ENCODE measurements at places on chromosomes 16 and 17. TPM values are rescaled to one million over a fixed set of nuclear protein-coding genes. Genes with fewer than 3 reads are reported as not detected.

Gene KRTAP2-2
- not detected for total RNA-seq

DNA sequence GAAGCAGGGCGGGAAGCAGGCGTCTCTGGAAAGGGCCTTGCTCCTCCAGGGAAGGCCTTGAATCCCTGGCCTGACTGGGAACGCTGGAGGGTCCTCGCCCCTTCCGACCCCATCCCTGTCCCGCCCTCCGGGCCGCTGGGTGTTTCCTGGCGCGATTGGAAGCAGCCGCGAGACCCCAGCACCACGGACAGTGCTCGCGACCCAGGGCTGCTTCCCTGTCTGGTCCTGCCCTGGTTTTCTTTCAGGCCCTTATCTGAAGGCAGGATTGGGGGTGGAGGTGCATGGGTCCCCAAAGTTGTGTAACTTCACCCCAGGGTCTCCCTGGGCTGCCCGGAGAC, 2.1 kb downstream of the MGAT5B start:
- no peak overlapping the region for H3K27ac ChIP-seq
- H3K36me3 ChIP-seq = no peaks in the 10 kb centered on the region
- no peak for DNase-seq
- H3K27me3 ChIP-seq = peaks cover 56% of the 10 kb centered on the region

Gene C16orf82
- not detected for total RNA-seq

Gene NGFR
- total RNA-seq = 0.29 TPM

DNA sequence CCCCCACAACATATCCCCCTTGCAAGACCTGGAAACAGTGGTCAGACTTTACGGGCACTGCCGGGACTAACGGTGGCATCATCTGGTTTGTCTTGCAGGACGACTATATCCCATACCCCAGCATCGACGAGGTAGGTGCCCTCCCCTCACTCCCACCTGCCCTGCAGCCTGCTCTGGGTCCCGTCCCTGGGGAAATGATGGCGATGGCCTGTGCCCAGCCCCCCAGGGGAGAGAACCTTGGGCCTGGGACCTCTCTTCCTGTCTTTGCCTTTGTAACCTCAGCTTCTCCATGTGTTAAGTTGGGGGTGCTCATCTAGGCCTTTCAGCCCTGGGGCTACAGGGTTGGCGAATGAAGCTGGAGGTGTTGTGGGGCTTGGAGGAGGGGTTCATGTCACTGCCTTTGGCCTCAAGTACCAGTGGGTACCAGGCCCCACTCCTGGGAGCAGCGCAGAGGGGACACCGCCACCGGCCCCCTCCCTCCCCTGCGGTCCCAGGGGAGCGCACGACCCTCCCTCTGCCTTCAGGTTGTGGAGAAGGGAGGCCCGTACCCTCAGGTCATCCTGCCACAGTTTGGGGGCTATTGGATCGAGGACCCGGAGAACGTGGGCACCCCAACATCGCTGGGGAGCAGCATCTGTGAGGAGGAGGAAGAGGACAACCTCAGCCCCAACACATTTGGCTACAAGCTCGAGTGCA, 99.9 kb downstream of the OR1D5 start:
- H3K27ac ChIP-seq = no peak overlapping the region
- no peak for DNase-seq
- H3K36me3 ChIP-seq = peaks cover 10% of the 10 kb centered on the region
- H3K4me3 ChIP-seq = no peak overlapping the region
- no peaks in the 10 kb centered on the region for H3K27me3 ChIP-seq

Gene ABCC11
- total RNA-seq = 0.25 TPM

- H3K36me3 ChIP-seq = no peaks in the 10 kb centered on the region
- no peak overlapping the region for H3K27ac ChIP-seq
- H3K27me3 ChIP-seq = peaks cover 2% of the 10 kb centered on the region
- no peaks in the 10 kb centered on the region for H3K4me1 ChIP-seq
- DNase-seq = no peak
- H3K4me3 ChIP-seq = no peak overlapping the region
Observed at GRCh38 chr16:19851476-19851875, 33.2 kb downstream of the GPRC5B start.

Gene KCNH6
- not detected for total RNA-seq

GRCh38 chr17:6599364-6599763, 41.1 kb downstream of the KIAA0753 start:
- DNase-seq = no peak
- no peak overlapping the region for H3K27ac ChIP-seq
- H3K4me3 ChIP-seq = no peak overlapping the region
- peaks cover 10% of the 10 kb centered on the region for H3K36me3 ChIP-seq

Gene RFFL
- 80.2 TPM for total RNA-seq

DNA sequence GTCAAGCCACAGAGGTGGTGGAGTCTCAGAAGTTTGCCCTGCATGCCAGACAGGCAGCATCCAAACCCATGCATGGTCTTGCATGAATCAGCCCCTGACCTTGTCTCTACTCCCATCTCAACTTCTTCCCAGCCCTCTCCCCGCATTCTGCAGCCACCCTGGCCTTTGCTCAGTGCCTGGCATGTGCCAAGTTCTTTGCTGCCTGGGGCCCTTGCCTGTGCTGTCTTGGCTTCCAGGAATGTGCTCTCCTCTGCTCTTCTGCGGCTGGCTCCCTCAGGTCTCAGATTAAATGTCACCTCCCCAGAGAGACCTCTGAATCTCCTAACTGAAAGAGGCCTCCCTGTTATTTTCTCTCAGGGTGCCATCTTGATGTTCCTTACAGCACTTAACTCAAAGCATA, 17.6 kb downstream of the DRC3 start:
- H3K27ac ChIP-seq = no peak overlapping the region
- H3K36me3 ChIP-seq = no peaks in the 10 kb centered on the region
- H3K27me3 ChIP-seq = no peaks in the 10 kb centered on the region
- H3K4me3 ChIP-seq = no peak overlapping the region
- no peaks in the 10 kb centered on the region for H3K4me1 ChIP-seq

Gene HOXB8
- not detected for total RNA-seq

DNA sequence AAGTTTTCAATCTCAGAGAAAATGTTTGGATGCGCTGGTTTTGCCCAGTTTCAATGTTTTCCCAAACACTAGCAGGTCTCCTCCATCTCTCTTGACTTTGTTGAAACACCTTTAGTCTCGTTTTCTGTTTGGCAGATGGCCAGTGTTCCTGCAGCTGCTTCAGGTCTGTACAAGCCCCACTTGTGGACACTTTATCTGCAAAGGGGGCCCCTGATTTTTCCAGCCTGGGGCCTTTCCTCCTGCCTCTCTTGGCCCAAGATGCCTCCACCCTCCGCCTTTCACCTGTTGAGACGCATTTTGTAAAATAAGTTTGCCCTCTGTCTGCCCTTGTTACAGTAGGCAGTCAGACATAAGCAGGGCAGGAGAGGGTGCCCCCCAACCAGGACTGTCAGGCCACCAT, 21.8 kb upstream of the PRM1 start:
- no peaks in the 10 kb centered on the region for H3K27me3 ChIP-seq
- DNase-seq = no peak
- peaks cover 11% of the 10 kb centered on the region for H3K4me1 ChIP-seq
- no peaks in the 10 kb centered on the region for H3K36me3 ChIP-seq

GRCh38 chr16:87391324-87391949, 699 bp upstream of the MAP1LC3B start:
- H3K27me3 ChIP-seq = no peaks in the 10 kb centered on the region
- peak overlapping the region; percentile 43 for H3K27ac ChIP-seq
- no peaks in the 10 kb centered on the region for H3K36me3 ChIP-seq
- peaks cover 50% of the 10 kb centered on the region for H3K4me1 ChIP-seq
- H3K4me3 ChIP-seq = peak overlapping the region; percentile 44

Gene FOXL1
- total RNA-seq = not detected

Gene PLCG2
- 7.5 TPM for total RNA-seq

Gene ZNF594
- total RNA-seq = 21.4 TPM

DNA sequence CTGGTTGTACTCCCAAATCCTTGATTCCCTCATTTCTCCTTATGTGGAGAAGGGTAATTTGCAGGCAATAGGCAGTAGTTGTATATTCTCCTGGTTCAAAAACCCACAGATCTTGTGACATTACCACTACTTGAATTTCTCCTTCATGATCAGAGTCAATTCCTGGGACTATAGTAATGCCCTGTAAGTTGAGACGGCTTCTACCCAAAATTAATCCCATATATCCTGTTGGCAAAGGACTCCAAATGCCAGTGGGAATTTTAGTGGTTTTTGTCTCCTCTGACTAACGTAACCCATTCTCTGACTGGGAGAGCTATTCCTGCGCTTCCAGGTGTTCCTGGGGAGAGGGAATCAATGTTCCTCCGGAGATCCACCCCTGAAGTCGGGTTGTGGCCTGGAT, 11.6 kb upstream of the ZNF689 start:
- DNase-seq = no peak
- H3K27ac ChIP-seq = no peak overlapping the region
- H3K27me3 ChIP-seq = no peaks in the 10 kb centered on the region
- H3K4me3 ChIP-seq = no peak overlapping the region
- H3K36me3 ChIP-seq = no peaks in the 10 kb centered on the region

Gene CD300H
- total RNA-seq = not detected

DNA sequence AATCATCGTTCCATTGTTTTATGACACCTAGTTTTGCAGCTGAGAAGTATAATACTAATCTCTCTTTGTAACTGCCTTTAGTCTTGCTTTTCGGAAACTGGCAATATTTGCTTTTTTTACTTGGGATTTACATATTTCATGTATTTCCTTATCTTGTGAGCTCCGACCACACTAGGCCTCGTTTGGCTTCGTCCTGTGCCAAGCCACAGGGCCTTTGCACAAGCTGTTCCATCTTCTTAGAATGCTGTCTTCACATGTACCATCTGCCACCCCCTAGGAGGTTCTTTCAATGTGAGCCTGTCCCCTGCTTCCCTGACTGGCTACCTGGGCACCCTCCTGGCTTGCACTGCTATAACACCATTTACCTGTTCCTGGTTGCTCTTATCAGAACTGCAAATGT, 77.2 kb downstream of the SHISA6 start:
- H3K27me3 ChIP-seq = no peaks in the 10 kb centered on the region
- no peaks in the 10 kb centered on the region for H3K4me1 ChIP-seq
- H3K36me3 ChIP-seq = no peaks in the 10 kb centered on the region
- no peak overlapping the region for H3K4me3 ChIP-seq
- H3K27ac ChIP-seq = no peak overlapping the region

Gene TSPOAP1
- total RNA-seq = 17.5 TPM

GRCh38 chr17:19629449-19629848, 19.1 kb upstream of the ALDH3A2 start:
- DNase-seq = no peak
- no peak overlapping the region for H3K27ac ChIP-seq
- H3K27me3 ChIP-seq = no peaks in the 10 kb centered on the region
- H3K36me3 ChIP-seq = no peaks in the 10 kb centered on the region

Gene SLC47A1
- total RNA-seq = 0.26 TPM

Gene PRCD
- total RNA-seq = 1.3 TPM

Gene CAMTA2
- total RNA-seq = 77.0 TPM

Gene ASGR2
- total RNA-seq = not detected

GRCh38 chr17:2076087-2076984, 21.4 kb downstream of the HIC1 start:
- H3K4me3 ChIP-seq = no peak overlapping the region
- no peak for DNase-seq
- H3K36me3 ChIP-seq = peaks cover 16% of the 10 kb centered on the region
- peaks cover 4% of the 10 kb centered on the region for H3K4me1 ChIP-seq
- H3K27me3 ChIP-seq = no peaks in the 10 kb centered on the region

GRCh38 chr16:62954144-62955032, 918.1 kb upstream of the CDH8 start:
- H3K36me3 ChIP-seq = no peaks in the 10 kb centered on the region
- H3K27me3 ChIP-seq = no peaks in the 10 kb centered on the region
- DNase-seq = no peak
- no peak overlapping the region for H3K27ac ChIP-seq
- H3K4me3 ChIP-seq = no peak overlapping the region

DNA sequence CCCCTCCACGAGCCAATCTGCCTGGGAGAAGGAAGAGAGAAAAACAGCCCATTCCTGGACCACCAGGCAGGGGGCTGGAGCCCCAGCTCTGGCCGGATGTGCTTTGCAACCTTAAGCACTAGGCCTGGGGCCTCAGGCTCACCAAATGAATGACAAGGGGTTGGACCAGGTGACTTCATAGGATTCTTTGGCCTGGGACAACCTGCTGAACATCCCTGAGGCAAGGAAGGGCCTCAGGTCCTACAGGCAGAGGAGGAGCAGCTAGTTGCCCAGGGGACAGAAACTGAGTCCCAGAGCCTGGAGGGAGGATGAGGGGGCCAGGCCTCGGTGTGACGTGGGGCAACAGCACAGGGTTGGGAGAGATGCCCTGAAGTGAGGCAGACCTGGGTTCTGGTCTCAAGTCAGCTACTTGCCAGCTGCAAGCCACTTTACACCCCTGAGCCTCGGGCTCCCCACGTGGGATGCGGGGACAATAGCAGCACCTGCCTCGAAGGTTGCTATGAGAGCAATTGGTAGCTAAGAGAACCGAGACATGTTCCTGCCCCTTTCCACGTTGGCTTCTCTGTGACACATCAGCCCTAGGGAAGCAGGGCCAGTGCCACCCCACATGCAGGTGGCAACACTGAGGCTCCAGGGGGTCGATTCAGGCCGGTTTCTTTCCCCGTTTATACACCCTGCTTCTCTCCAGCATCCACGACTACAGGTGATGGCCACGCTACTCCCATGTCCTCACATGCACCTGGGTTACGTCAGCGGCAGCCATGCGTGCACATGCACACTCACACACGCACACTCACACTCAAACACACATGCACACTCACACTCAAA, 42.6 kb downstream of the CFAP20 start:
- H3K27ac ChIP-seq = no peak overlapping the region
- no peak overlapping the region for H3K4me3 ChIP-seq
- DNase-seq = no peak
- H3K27me3 ChIP-seq = peaks cover 6% of the 10 kb centered on the region
- no peaks in the 10 kb centered on the region for H3K4me1 ChIP-seq

- H3K27me3 ChIP-seq = no peaks in the 10 kb centered on the region
- H3K4me1 ChIP-seq = no peaks in the 10 kb centered on the region
- no peak for DNase-seq
- H3K36me3 ChIP-seq = peaks cover 42% of the 10 kb centered on the region
- no peak overlapping the region for H3K27ac ChIP-seq
- no peak overlapping the region for H3K4me3 ChIP-seq
Observed at GRCh38 chr17:77499699-77500435, 359.1 kb downstream of the SEC14L1 start.

Gene ZNF624
- total RNA-seq = 6.5 TPM

DNA sequence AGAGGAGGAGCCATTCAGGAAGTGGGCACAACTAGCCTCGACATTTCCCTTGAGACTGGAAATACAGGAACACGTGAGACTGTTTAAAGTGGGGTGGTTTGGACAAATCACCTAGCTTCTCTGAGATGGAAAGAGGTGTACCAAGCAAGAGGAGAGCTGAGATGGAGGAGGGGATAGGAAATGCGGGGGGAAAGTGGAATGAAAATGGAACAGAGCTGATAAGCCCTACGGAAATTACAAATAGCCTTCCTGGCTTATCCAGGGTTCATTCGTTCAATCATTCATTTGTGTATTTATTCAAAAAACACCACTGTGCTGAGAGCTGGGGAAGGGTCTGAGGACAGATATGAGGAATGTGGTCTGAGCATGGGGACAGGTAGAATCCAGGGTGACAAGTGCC, 64.1 kb downstream of the ASIC2 start:
- H3K36me3 ChIP-seq = no peaks in the 10 kb centered on the region
- no peak overlapping the region for H3K4me3 ChIP-seq
- no peak for DNase-seq
